ENCODE measurements at places on chromosomes 5 and 9. TPM values are rescaled to one million over a fixed set of nuclear protein-coding genes. Genes with fewer than 3 reads are reported as not detected.

GRCh38 chr5:36885149-36885548 lies 8.6 kb downstream of the NIPBL start:
- DNase-seq: no peak

Gene MUSK
- total RNA-seq: not detected

GRCh38 chr5:61176631-61177030 lies 14.4 kb upstream of the SMIM15 start:
- DNase-seq: no peak

GRCh38 chr9:11471321-11471720 lies 858.5 kb upstream of the PTPRD start:
- DNase-seq: no peak

DNA sequence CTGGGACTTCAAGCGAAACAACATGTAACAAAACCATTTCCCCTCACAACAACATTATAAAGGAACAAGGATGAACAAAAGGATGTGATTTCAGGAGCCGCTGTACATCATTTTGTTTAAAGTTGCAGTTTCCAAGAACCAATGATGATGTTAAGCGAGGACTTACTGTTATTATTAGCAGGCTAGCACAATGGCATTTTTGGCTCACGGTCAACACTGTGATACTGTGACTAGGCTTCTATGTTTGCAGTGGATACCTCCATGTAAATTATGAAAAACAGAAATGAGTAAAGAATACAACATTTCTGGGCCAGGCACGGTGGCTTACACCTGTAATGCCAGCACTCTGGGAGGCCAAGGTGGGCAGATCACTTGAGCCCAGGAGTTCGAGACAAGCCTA lies 113.0 kb downstream of the AUH start:
- no peak for DNase-seq

Gene ROR2
- 0.19 TPM for total RNA-seq

Gene ZNG1C
- total RNA-seq: 22.2 TPM

Gene ALAD
- total RNA-seq: 11.2 TPM

Gene TMEM267
- total RNA-seq: 9.3 TPM

GRCh38 chr5:123286891-123287290 lies 136.3 kb downstream of the CEP120 start:
- DNase-seq: no peak

GRCh38 chr5:142016556-142016955 lies 3.7 kb upstream of the GNPDA1 start:
- DNase-seq: peak; percentile 27

- DNase-seq: no peak
Observed at GRCh38 chr5:103452666-103453065, 109.9 kb downstream of the NUDT12 start.

DNA sequence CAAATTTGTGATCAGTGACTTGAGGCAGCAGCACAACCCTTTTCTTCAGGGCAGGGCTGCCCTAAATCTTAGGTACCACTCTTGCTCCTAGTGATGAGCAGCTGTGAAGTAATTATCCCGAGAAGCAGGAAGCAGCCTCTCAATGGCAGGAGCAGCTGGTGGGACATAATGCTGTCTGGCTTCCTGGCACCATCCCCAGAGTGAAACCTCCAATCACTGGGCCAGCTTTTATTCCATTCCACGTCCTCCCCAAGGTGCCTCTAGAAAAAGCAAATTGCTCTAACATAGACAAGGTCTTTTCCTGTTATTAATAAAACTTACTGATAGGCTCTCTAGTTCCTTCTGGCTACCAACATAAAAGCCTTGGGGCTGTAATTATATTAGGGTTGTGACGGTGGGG lies 154.0 kb downstream of the FRMD3 start:
- DNase-seq: no peak

- DNase-seq: no peak
Observed at GRCh38 chr5:65961633-65962032, 35.3 kb downstream of the ERBIN start.

Gene PNPLA7
- total RNA-seq: 5.6 TPM

Gene OR13C9
- not detected for total RNA-seq

DNA sequence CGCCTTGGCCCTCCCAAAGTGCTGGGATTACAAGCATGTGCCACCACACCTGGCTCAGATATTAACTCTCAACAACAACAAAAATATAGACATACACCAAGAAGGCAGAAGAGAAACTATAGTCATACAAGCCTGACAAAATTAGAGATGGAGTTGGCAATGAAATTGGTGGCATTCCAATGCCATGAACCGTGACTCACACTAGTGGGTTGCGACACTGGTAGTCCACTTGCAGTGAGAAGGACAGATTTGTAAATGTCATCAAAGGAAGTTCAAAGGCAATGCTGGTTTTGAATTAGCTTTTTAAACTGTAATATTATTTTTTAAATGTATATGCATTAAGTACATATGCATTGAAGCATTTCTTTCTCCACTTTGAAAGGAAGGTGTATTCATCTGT lies 8.5 kb upstream of the DNAJC25 start:
- no peak for DNase-seq

All from CD8-positive, alpha-beta T cell (primary cell).